ENCODE measurements at places on chromosomes 16 and 17.

- DNase-seq = no peak
Observed at GRCh38 chr17:37772982-37773381, 28.1 kb upstream of the HNF1B start.

- DNase-seq = no peak
Observed at GRCh38 chr16:67150047-67150832, 558 bp downstream of the B3GNT9 start.

DNA sequence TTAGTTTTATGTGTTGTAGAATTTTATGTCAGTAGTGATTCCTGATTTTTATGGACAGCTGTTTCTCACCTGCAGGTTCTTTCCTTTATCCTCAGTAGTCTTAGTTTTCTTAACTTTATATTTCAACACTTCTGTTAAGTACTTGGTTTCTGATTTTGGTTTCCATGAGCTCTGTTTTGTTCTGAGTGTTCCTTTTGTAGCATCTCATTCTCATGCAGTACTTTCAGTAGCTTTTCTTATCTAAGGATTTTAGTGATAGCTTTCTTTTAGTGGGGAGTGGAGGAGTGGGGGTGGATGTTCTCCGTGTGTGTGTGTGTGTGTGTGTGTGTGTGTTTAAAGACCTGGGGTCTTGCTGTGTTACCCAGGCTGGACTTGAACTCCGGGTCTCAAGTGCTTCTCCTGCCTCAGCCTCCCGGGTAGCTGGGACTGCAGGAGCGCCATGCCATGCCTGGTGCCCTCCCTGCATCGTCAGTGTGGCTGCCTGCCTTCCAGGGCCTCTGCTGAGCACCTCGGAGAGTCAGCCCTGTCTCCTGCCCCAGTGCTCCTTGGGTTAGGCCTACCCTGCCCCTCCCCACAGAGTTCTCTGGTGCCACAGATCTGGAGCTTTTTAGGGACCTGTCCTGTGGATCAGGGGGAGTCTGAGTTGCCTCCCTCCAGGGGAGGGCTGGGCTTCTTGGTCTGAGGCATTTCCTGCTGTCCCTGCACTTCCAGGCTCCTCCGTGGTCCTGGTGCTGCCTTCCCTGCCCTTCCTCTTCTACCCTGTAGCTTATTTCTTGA, 4.3 kb upstream of the ZNF750 start:
- no peak for DNase-seq

DNA sequence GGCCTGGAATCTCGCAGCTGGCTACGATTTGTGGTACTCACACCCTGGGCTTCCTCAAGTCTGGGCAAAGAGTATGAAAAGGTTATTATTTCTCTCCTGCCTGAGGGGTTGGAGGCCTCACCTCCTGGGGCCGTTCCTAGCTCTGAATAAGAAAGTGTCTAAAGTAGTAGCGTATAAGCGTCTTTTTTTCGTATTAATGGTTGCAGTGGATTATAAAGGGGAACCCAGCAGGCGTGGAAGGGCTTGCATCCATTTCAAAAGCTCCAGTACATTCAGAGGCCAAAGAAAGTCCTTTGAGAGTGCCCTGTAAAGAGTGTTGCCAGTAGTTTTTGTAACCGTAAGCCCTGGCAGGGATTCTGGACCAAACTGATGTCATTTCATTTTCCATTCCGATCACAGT, 72.2 kb upstream of the MPHOSPH6 start:
- no peak for DNase-seq

GRCh38 chr16:27369806-27370205, 32.2 kb upstream of the IL21R start:
- no peak for DNase-seq

- no peak for DNase-seq
Observed at GRCh38 chr16:87840271-87840978, 28.9 kb downstream of the SLC7A5 start.

- peak; percentile 46 for DNase-seq
Observed at GRCh38 chr17:79391376-79392233, 219.2 kb downstream of the RBFOX3 start.

- no peak for DNase-seq
Observed at GRCh38 chr17:70912716-70913485, 743.6 kb downstream of the KCNJ2 start.

DNA sequence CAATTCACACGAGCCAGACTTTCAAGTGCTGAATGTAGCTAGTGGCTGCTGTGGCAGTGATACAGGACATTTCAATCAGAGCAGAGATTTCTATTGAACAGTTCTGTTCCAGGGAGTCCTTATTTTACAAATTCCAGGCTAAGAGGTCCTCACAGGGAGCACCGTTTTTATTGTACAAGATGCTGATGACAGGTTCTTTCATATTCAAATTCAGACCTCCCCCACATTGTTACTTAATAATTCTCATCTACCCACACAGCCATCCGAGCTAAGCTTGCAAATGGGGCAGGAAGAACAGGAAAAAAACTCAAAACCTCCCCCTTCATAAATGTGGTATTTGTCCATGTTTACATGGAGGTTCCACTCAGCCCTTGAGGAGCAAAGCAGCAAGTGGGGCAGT, 9.8 kb downstream of the GABARAPL2 start:
- no peak for DNase-seq

DNA sequence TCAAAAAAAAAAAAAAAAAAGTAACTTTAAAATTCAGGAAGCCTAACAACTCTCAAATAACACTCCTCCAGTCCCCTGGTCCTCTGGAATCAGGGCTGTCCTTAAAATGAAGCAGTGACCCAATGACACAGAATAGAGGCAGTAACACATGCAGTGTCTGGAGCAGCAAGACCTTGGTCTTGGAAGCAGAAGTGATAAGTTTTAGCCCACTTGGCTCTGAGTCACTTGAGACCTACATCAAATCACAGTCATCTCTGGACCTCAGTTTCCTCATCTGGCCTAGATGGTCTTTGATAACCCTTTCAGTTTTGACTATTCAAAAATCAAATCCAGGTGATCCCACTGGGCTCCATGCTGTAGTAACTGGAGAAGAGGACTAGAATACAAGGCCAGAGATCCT, 39.0 kb downstream of the LYRM1 start:
- no peak for DNase-seq

DNA sequence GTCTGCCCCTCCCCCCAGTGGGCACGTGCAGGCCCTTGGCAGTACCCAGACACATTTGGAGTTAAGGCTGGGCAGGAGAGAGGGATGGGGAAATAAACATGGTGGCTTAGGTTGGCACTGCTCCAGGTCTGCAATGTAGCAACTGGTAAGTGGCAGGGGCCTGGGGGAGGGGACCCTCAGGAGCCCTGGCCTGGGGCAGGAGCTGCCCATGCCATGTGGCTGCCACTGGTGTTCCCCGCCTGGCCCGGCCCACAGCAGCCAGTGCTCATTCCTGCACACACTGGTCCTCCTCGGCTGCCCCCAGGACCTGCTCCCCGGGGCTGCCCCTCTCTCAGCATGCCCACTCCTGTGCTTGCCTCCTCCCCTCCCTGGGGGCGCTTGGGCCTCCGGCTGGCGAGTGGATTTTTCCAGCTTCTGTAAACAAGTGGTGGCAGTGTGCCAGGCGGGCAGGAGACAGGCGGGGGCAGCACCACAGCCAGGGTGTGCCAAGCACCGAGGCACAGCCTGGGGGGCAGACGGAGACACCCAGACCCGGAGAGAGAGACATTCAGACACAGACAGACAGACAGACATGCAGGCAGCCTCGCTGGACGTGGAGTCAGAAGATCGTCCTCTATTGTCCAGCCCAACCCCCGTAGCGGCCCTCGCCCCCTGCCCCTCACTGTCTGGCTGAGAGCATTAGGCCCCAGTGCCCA, 9.4 kb downstream of the THRA start:
- no peak for DNase-seq

- no peak for DNase-seq
Observed at GRCh38 chr17:18968345-18968744, 16.4 kb downstream of the SLC5A10 start.

DNA sequence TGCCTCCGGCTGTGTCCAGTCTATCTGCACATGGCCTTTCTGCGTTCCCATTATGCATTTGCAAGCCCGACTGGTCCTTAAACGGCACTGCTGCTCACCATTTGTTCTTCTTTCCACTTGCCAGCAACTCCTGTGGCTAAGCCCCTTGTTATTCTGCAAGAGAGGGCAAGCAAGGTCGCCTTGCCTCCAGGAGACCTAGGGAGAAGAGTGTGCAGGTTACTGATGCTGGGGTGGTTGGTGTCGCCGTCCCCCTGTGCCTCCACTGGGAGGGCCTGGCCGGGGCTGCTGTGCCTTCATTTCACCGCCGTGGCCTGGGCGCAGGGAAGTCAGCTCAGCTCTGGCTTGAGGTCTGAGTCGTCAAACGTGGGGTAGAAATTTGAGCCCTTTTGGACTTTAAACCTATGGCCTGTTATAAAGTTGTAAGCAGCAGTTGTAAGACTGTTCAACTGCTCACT, 12.7 kb downstream of the SLC6A4 start:
- DNase-seq = no peak

DNA sequence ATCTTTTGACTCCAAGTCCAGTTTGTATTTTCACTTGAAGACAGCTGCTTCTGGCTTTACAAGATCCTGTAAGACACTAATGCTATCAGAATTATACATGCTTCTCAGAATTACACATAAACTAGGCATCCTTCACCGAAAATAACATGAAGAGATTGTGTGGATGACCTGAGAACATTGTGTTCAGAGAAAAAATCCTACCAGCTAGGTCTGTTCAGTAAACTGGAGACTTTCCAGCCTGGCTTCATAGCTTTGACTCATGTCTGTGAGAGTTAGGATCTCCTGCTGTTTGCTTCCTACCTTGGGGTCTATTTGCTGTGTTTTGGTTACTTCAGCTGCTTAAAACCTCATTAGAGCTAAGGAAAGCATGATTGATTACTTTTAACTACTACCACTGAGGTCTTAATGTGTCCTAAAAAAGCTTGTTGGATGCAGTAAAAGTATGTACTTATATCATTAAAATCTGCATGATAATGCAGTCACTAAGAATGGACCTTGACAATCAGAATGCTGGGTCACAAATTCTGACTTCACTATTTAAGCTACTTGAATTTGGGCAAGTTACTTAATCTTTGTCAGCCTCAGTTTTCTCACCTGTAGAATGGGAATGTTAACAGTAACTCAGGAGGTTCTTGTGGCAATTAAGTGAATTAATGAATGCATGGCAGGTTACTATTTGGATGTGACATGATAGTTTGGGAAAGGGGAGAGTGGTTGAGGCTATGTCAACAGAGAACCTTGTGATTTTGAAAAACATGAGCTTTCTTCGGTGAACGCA, 8.0 kb upstream of the MYH13 start:
- no peak for DNase-seq

DNA sequence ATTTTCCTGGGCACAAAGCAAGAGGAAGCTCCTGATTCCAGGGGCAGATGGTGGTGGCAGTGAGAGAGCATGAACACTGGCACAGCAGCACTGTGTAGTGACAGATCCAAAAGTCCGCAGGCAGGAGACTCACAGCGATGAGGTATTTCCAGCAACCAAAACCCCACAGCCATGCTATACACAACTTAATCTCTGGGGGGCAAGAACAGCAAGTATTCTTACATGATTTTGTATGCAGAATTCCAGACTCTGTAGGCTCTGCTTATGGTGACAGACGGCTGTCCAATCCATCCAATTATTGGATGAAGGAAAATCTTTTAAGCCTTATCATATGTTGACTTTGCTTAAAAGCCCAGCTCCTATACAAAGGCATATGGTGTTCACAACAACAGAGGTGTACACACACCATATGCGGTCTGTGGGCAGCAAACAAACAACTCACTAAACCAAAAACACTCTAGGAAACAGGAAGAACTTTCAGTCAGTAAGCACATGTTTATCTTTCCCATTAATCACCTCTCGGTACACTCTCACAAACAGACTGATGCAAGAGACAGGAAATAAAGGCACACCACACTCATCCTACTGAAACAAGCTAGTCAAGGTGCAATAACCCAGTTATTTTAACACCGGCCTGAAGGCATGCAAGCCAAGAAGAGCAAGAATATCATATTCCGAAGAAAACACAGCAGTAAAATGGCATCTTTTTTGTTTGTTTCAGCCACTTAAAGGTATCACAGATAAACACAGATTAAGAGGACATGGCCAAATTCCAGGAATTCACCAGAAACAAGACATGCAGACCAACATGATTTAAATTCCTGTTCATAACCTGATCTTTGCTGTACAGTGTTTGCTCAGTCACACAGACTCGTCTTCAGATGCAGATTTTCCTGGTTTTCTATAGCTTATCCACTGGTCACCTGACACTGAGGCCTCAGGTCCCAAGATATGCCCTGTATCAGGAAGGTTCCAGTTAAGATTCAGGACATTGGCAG, 47.8 kb downstream of the ERN1 start:
- no peak for DNase-seq

GRCh38 chr17:72412650-72413076, 291.8 kb downstream of the SOX9 start:
- no peak for DNase-seq

- no peak for DNase-seq
Observed at GRCh38 chr17:1588821-1589585, 26.4 kb upstream of the PITPNA start.

DNA sequence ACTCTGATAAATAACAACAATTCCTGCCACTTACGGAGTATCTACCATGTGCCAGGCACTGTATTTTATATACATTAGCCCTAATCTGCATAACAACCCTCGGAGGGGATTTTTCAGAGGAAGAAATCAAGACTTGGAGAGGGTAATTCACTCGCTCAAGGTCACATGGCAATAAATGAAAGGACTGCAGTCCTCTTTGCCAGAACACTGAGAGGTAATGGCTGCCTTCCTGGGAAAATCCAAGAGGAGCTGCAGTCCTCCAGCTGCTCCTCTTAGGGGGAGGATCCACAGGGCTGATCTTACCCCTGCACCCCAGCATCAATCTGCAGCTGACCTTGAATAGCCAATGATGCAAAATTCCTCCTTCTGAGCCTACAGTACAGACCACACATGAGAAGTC, 114.1 kb upstream of the RPL38 start:
- DNase-seq = no peak

DNA sequence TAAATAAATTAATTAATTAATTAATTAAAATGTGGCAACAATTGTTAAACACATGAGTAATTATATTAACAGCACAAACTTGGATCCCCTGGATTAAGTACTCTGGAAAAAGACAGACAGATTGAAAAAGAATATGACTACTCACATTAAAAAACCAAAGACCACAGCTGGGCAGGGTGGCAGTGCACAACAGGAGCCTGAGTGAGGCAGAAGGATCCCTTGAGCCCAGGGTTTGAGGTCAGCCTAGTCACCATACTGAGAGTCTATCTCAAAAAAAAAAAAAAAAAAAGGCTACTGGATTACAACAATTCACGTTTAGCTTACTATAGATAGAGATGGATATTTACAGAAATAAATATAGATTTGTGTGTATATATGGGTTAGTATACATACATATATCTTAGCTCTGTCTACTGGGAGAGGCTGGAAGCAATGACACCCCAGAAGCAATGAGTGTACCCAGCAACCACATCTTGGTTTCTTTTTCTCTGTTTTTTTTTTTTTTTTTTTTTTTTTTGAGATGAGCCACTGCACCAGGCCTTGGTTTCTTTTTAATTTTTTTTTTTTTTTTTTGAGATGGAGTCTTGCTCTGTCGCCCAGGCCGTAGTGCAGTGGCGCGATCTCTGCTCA, 10.6 kb upstream of the SUZ12 start:
- peak; percentile 15 for DNase-seq

DNA sequence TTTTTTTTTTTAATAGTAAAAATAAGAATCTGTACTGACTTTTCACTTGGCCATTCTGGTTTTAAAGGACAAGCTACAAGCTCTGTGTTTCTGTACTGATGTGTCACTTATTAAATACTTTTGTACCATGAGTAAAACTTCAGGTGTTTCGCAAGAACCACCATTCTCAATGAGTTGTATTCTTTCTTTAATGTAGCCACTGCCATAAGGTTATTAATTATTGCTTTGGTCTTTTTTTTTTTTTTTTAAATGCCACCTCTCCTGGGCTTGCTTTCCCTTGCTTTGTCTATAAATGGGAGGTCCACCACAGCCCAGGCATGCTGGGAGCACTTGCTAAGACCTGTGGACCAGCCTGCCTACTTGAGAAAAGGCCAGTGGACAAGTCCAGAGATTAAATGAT, 8.4 kb downstream of the ARL2BP start:
- no peak for DNase-seq
